ENCODE measurements at places on chromosomes 2 and 18. TPM values are rescaled to one million over a fixed set of nuclear protein-coding genes. Genes with fewer than 3 reads are reported as not detected.

DNA sequence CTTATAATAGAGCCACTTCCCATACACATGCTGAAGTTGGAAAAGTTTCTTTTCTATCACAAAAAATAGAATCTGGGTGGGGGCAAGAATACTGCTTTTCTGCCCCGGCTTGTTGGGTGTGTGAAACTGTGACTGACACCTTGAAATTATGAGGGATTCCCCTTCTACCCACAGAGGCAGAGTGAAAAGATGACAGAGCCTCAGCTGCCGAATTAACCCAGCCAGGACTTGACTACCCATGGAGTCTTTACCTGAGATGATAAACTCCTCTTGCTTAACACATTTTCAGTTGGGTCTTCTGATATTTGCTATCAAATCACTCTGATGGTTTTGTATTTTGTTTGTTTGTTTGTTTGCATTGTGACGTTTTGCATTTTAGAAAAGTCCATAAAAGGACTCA, 66.0 kb upstream of the PMAIP1 start:
- no peaks in the 10 kb centered on the region for H3K4me1 ChIP-seq
- H3K36me3 ChIP-seq, result no peaks in the 10 kb centered on the region
- no peak overlapping the region for H3K4me3 ChIP-seq
- DNase-seq, result no peak
- no peaks in the 10 kb centered on the region for H3K27me3 ChIP-seq

GRCh38 chr18:10391506-10391905, 62.9 kb upstream of the APCDD1 start:
- H3K36me3 ChIP-seq, result no peaks in the 10 kb centered on the region
- no peak overlapping the region for H3K27ac ChIP-seq
- H3K4me3 ChIP-seq, result no peak overlapping the region
- no peaks in the 10 kb centered on the region for H3K4me1 ChIP-seq

The SCN2A gene
- 0.58 TPM for total RNA-seq

The OXER1 gene
- 2.7 TPM for total RNA-seq

The NMUR1 gene
- total RNA-seq, result 1.1 TPM

DNA sequence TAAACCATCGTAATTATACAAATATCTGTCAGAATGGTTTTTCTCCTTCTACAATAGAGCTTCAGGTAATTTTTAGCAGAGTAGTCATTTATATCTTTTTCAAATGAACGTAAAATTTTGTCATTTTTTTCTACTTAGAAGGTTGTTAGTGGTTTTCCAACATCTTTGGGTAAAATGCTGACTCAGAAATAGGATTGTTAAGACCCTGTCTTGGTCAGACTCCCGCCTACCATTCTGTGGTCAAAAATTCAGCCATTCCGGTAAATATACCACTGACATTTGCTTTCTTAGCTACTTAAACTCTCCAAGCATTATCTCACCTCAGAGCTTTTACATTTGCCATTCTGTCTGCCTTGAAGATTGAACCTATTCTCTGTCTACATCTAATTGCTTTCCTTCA, 154.1 kb upstream of the CDH19 start:
- H3K27me3 ChIP-seq, result no peaks in the 10 kb centered on the region
- no peak overlapping the region for H3K4me3 ChIP-seq
- DNase-seq, result no peak
- no peak overlapping the region for H3K27ac ChIP-seq

The GULP1 gene
- total RNA-seq, result 27.5 TPM

DNA sequence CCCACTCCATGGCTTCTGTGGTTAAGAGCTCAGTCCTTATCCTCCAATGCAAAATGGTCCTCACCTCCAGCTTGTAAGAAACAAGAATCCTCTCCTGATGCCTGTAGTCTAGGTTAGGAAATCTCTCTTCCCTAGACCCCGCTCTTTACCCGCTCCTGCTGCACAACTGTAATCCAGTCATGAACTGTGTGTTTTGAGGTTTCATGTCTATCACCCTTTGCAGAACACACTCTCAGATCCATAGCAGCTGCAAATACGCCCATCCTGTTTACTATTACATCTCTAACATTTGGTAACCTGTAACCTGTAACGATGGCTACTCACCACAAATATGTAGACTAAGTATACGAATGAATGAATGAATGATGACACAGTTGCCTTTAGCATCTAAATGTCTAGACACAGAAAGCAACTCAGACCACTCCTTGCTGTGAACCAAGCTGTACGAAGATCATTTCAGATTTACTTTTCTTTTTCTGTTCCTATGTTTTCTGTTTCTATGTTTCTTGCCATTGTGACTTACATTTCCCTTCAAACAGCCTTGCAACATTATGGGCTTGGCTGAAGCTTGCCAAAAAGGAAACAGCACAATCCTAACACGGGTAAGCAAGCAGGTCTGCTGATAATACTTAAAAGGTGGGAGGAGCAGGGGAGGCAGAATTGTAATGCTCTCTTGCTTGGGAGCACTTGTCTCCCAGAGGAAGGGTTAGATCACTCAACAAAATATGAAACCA, 53.7 kb downstream of the EPHA4 start:
- DNase-seq, result no peak
- H3K4me1 ChIP-seq, result peaks cover 38% of the 10 kb centered on the region
- no peaks in the 10 kb centered on the region for H3K36me3 ChIP-seq
- no peak overlapping the region for H3K4me3 ChIP-seq
- H3K27me3 ChIP-seq, result no peaks in the 10 kb centered on the region

DNA sequence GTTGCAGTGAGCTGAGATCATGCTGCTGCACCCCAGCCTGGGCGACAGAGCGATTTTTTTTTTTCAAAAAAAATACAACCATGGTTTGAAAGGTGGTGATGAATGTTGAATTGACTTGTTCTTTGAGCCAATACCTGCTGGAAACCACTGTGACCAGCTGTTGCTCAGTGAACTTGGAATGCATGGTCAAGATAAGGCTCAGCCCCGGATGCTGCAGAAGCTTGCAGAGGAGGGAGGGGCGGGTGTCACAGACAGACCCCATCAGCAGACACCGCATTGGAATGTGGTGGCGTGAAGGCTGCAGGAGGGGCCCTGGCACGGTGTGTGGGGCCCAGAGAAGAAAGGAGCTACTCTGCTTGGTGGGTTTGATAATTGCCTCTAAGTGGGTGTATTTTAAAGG, 91.6 kb downstream of the ITGB1BP1 start:
- H3K27me3 ChIP-seq, result no peaks in the 10 kb centered on the region
- no peaks in the 10 kb centered on the region for H3K36me3 ChIP-seq
- H3K27ac ChIP-seq, result no peak overlapping the region

DNA sequence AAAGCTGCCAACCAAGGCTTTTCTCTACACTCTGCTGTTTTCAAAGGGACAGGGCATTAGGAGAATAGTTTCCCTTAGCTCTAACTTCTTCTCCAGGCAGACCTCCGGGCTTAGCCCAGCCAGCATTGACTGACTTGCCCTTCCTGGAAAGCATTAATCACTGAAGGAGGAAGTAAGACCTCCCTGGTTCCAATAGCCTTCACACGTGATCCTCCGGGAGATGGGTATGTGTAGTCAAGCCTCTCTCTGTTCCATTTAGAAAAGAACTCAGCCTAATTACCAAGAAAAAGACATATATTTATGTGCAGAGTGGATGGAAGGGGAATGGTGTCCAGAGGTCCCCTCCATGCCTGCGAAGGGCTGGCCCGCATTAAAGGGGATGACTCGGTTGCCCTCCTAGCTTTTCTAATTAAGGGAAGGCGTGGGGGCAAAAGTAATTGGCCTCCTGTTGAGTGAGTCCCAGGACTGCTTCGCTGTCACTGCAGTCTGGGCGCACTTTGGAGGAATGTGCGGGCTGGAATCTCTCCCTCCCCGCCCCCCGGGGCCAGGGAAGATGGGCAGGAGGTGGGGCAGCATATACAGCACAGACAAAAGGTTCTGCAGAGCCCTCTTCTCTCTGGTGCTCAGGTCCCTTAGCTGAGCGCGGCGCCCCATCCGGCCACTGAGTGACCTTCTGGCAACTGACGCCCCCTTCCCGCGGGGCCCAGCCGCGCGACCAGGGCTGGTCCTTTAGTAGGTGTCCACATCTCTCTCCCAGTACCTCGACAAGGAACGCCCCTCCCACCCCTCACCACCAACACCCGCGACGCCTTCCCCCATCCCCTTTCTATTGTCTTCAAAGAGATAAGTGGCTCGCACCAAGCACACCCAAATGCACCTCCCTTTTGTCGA, 686.0 kb downstream of the NRXN1 start:
- H3K27me3 ChIP-seq, result peaks cover 64% of the 10 kb centered on the region
- DNase-seq, result peak; percentile 60
- H3K4me3 ChIP-seq, result no peak overlapping the region
- H3K36me3 ChIP-seq, result no peaks in the 10 kb centered on the region

The C2orf66 gene
- total RNA-seq, result 0.16 TPM

GRCh38 chr2:88483200-88483599, 30.7 kb upstream of the FOXI3 start:
- H3K27me3 ChIP-seq, result peaks cover 20% of the 10 kb centered on the region
- no peak overlapping the region for H3K27ac ChIP-seq

The VWA3B gene
- not detected for total RNA-seq

GRCh38 chr2:120722568-120723421, 12.9 kb upstream of the GLI2 start:
- no peak overlapping the region for H3K27ac ChIP-seq
- no peak overlapping the region for H3K4me3 ChIP-seq

The PTRHD1 gene
- total RNA-seq, result 31.3 TPM

DNA sequence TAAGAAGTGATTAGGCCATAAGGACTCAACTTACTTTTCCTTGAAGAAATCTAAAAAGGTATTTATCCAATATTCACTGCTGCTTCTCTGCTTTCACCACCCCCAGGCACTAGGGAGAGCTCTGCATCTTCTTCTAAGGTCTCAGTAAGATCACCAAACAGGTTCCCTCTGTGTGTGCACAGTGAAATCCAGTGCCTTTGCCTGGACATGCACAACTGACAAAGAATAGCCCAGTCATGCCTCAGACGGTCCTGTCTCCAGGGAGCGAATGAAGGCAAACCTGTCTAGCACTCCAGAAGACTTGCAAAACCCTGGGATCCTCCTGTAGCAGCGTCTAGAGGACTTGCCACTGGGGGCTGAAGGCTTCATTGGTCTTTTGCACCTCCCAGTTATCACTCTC, 344.5 kb upstream of the LRATD1 start:
- no peak overlapping the region for H3K27ac ChIP-seq
- no peaks in the 10 kb centered on the region for H3K4me1 ChIP-seq
- no peaks in the 10 kb centered on the region for H3K36me3 ChIP-seq
- no peak for DNase-seq
- H3K4me3 ChIP-seq, result no peak overlapping the region

- H3K27ac ChIP-seq, result no peak overlapping the region
- no peak for DNase-seq
- peaks cover 3% of the 10 kb centered on the region for H3K4me1 ChIP-seq
- no peaks in the 10 kb centered on the region for H3K27me3 ChIP-seq
Observed at GRCh38 chr2:112876257-112876970, 34.6 kb upstream of the IL37 start.

DNA sequence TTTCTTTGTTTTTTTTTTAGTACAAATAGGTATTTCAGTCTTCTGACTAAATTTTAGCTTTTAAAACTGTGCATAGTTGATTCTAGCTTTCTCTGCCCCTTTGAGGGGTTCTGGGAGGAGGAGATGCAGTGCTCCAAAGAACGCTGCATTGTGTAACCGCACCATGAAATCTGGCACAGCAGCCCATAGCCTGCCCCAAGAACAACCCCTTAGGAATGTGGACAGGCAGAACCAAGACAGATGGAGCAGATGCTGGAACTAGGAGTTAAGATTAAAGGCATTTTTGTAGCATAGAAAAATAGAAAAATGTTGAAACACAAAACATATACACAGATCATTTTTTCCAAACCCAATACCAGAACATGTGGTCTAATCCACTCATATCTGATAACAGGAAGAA, 187.5 kb downstream of the SCG2 start:
- no peaks in the 10 kb centered on the region for H3K4me1 ChIP-seq
- no peak overlapping the region for H3K4me3 ChIP-seq
- no peaks in the 10 kb centered on the region for H3K36me3 ChIP-seq

GRCh38 chr2:181459621-181460021, 2.4 kb downstream of the ITGA4 start:
- H3K4me1 ChIP-seq, result peaks cover 6% of the 10 kb centered on the region
- no peak for DNase-seq
- peaks cover 25% of the 10 kb centered on the region for H3K27me3 ChIP-seq

GRCh38 chr18:76988031-76988826, 144.4 kb downstream of the MBP start:
- DNase-seq, result no peak
- peak overlapping the region; percentile 49 for H3K27ac ChIP-seq
- no peaks in the 10 kb centered on the region for H3K36me3 ChIP-seq
- H3K27me3 ChIP-seq, result no peaks in the 10 kb centered on the region

DNA sequence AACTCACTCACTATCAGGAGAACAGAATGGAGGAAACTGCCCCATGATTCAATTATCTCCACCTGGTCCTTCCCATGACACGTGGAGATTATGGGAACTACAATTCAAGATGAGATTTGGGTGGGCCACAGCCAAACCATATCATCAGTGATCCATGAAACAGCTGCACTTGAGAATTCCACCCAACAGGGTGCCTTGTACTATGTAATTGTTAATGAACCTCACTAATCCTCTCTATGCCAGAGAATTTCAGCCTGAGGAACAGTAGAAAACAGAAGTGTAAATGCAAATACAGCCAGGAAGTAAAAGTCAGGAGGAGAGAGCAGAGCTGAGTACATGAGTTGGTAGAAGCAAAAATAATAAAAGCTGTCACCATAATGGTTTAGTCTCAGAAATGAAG, 261.4 kb downstream of the EPHA4 start:
- H3K36me3 ChIP-seq, result no peaks in the 10 kb centered on the region
- H3K27me3 ChIP-seq, result no peaks in the 10 kb centered on the region
- no peak for DNase-seq
- H3K4me3 ChIP-seq, result no peak overlapping the region
- H3K27ac ChIP-seq, result no peak overlapping the region

The BMP10 gene
- not detected for total RNA-seq

DNA sequence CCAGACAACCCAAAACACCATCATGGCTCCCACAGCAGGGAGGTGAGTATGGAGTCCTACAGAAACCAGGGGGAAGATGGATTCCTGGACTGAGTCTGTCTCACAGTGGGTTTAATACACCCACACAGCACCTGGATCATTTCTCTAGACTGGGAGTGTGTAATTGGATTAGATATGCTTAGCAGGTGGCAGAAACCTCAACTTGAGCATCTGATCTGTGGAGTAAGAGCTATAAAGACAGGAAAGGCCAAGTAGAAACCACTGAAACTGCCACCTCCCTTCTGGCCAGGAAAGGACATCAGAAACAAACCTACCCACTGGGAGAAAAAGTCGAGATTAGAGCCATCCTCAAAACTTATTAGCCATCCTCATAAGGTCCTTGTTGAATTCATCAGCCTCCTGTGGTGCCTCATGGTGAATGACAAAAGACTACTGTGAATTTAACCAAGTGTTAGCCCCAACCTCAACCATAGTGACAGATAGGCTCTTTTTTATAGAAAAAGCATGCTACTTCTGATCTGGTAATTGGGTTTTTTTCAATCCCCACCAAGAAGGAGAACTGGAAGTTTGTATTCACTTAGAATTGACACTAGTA, 28.1 kb upstream of the CHST9 start:
- no peaks in the 10 kb centered on the region for H3K27me3 ChIP-seq
- DNase-seq, result no peak
- no peaks in the 10 kb centered on the region for H3K36me3 ChIP-seq
- H3K27ac ChIP-seq, result no peak overlapping the region

The SLC9A4 gene
- not detected for total RNA-seq

Measured in left lung (tissue), 14 donors.